ENCODE measurements at places on chromosomes 2 and 18. TPM values are rescaled to one million over a fixed set of nuclear protein-coding genes. Genes with fewer than 3 reads are reported as not detected.

The DSG2 gene
- 41.6 TPM for total RNA-seq

The ANKRD62 gene
- total RNA-seq: not detected

The NT5C1B gene
- total RNA-seq: not detected

The GULP1 gene
- 5.1 TPM for total RNA-seq

The TWIST2 gene
- total RNA-seq: 0.55 TPM

- DNase-seq: no peak
- H3K27me3 ChIP-seq: no peaks in the 10 kb centered on the region
- no peaks in the 10 kb centered on the region for H3K36me3 ChIP-seq
- no peak overlapping the region for H3K27ac ChIP-seq
- no peak overlapping the region for H3K4me3 ChIP-seq
- H3K4me1 ChIP-seq: peaks cover 12% of the 10 kb centered on the region
Measured at GRCh38 chr2:235860871-235861270, 307.3 kb downstream of the GBX2 start.

DNA sequence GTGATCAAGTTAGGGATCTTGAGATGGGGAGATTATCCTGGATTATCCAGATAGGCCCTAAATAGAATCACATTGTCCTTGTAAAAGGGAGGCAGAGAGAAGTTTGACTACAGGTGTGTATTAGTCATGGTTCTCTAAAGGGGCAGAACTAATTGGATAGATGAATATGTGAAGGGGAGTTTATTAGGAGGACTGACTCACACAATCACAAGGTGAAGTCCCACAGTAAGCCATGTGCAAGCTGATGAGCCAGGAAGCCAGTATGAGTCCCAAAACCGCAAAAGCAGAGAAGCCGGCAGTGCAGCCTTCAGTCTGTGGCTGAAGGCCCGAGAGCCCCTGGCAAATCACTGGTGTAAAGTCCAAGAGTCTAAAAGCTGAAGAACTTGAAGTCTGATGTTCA lies 275.8 kb downstream of the KCNS3 start:
- no peak overlapping the region for H3K27ac ChIP-seq
- no peaks in the 10 kb centered on the region for H3K27me3 ChIP-seq
- H3K36me3 ChIP-seq: no peaks in the 10 kb centered on the region
- no peak overlapping the region for H3K4me3 ChIP-seq
- no peaks in the 10 kb centered on the region for H3K4me1 ChIP-seq
- DNase-seq: no peak

GRCh38 chr2:72984172-72984671 lies 66.9 kb downstream of the EMX1 start:
- H3K27me3 ChIP-seq: no peaks in the 10 kb centered on the region
- peaks cover 18% of the 10 kb centered on the region for H3K4me1 ChIP-seq
- H3K27ac ChIP-seq: peak overlapping the region; percentile 44
- DNase-seq: peak; percentile 75

GRCh38 chr2:46335391-46336282 lies 38.4 kb downstream of the EPAS1 start:
- peak overlapping the region; percentile 45 for H3K4me3 ChIP-seq
- H3K36me3 ChIP-seq: no peaks in the 10 kb centered on the region
- H3K27ac ChIP-seq: peak overlapping the region; percentile 59
- no peaks in the 10 kb centered on the region for H3K27me3 ChIP-seq
- H3K4me1 ChIP-seq: peaks cover 98% of the 10 kb centered on the region

GRCh38 chr18:267380-267687 lies 513 bp downstream of the THOC1 start:
- H3K27me3 ChIP-seq: no peaks in the 10 kb centered on the region
- DNase-seq: no peak
- peaks cover 14% of the 10 kb centered on the region for H3K36me3 ChIP-seq
- peak overlapping the region; percentile 73 for H3K4me3 ChIP-seq

DNA sequence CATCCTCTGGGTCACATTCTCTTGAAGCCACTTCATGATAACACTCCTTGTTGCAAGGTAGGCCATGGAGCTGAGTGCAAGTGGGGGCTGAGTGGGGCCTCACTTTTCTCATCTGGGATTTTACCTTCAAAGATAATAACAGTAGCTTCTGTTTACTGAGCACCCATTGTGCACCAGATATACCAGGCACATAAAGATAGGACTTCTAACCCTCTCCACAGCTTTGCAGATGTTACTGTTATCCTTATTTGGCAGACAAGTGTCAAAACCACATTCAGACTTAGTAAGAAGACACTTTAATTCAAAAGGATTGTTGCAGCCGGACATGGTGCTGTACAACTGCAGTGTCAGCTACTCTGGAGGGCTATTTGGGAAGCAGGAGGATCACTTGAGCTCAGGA lies 12.8 kb upstream of the FAM136A start:
- H3K27me3 ChIP-seq: peaks cover 15% of the 10 kb centered on the region
- no peak overlapping the region for H3K27ac ChIP-seq
- no peaks in the 10 kb centered on the region for H3K36me3 ChIP-seq
- H3K4me1 ChIP-seq: no peaks in the 10 kb centered on the region
- H3K4me3 ChIP-seq: no peak overlapping the region
- no peak for DNase-seq

DNA sequence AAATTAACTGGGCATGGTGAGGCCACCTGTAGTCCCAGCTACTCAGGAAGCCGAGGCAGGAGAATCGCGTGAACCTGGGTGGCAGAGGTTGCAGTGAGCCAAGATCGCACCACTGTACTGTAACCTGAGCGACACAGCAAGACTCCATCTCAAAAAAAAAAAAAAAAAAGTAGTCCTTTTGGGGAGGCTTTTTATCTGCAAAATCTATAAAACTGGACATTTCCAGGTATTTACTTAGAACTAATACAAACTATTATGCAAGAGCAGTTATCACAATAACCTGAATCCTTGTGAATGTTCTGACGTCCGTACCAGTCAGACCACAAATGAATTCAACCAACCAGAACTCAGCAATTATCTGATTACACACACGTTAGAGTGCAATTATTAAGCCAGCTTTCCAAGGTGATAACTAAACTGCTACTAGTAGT lies 8.8 kb upstream of the RAPH1 start:
- no peak overlapping the region for H3K27ac ChIP-seq
- no peaks in the 10 kb centered on the region for H3K4me1 ChIP-seq
- H3K27me3 ChIP-seq: no peaks in the 10 kb centered on the region
- no peak for DNase-seq
- no peak overlapping the region for H3K4me3 ChIP-seq

DNA sequence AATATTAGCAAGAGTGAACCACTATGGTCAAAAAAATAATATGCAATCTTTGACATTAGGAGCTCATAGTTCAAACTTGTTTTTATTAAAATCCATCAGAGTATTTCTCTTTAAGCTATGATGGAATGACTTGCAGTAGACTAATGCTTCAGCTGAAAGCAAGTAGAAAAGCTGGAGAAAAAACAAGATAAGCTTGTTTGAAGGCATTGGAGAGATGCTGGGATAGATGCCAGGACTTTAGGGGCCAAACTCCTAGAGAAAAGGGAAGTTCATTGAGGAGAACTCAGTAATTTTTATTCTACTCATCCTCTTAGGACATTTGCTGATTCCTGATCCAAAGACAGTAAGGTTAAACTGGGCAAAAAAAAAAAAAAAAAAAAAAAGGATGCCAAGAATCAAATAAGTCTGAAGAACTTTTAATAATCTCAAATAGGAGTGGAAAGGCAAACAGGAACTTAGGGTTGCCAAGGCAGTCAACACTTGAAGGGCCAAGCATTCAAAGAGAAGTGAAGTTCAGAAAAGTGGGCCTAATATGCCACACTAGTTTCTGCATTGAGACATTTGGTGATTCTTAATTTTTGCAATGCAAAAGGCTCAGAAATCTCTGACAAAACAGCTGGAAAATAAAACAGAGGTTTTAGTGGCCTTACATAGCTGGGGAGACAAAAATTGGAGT lies 19.7 kb upstream of the AFF3 start:
- H3K4me1 ChIP-seq: no peaks in the 10 kb centered on the region

GRCh38 chr2:133734716-133735495 lies 166.6 kb upstream of the NCKAP5 start:
- no peaks in the 10 kb centered on the region for H3K4me1 ChIP-seq
- DNase-seq: no peak
- no peaks in the 10 kb centered on the region for H3K36me3 ChIP-seq
- H3K27me3 ChIP-seq: no peaks in the 10 kb centered on the region
- H3K27ac ChIP-seq: no peak overlapping the region

- H3K4me3 ChIP-seq: no peak overlapping the region
- H3K36me3 ChIP-seq: no peaks in the 10 kb centered on the region
- H3K27me3 ChIP-seq: no peaks in the 10 kb centered on the region
Measured at GRCh38 chr18:65298422-65298821, 452.4 kb upstream of the CDH7 start.
